ENCODE measurements at places on chromosomes 12 and 14.

DNA sequence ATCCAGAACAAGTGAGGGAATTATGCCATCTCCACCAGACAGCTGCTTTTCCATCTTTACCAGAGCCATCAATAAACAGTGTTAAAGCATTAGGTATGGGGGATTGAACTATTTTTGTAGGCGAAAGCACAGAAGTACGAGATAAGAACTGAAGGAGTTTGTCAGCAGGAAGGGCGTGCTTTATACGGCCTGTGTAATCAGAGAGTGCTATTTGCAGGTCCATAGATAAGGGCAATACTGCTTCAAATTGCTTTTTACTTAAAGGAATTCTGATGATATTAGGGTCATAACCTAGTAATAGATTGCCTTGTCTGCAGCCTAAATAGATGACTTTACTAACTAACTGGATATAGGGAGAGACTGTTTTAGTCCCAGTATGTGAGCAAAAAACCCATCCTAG is 20.3 kb upstream of the CLEC4E start:
- peak; percentile 12 for DNase-seq

DNA sequence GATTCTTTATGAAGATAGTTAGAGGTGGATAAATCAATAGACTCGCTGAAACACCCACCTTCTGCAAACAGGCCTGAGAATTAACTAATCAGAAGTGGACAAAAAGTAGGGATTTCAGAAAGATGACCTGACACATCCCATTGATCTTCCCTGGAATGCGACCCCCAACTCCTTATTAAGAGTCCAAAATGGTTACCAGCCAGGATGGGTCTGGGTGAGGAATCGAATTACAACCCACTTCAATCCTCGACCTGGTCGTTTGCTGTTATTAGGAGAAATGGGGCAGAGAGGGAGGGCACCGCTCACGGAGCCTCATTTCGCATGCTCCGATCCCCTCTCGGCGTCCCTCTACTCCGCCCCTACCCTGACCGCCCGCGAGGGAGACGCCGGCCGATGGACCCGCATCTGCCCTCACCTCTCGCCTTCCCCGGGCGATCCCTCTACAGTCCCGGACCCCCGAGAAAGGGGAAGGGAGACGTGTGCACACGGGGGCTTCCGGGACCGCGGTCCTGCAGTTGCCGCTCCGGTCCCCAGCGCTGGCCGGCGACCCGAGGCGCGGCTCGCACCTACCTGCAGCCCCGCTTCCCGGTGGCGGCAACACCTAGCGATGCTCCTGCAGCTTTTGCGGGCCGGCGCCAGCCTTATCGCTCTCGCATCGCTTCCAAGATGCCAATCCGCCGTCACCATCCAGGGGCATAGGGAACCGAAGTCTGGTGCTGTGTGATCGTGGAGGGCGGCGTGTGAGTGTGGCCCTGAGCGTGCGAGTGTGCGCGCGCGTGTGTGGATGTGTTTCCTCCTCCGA is 69.3 kb upstream of the USP15 start:
- no peak for DNase-seq

DNA sequence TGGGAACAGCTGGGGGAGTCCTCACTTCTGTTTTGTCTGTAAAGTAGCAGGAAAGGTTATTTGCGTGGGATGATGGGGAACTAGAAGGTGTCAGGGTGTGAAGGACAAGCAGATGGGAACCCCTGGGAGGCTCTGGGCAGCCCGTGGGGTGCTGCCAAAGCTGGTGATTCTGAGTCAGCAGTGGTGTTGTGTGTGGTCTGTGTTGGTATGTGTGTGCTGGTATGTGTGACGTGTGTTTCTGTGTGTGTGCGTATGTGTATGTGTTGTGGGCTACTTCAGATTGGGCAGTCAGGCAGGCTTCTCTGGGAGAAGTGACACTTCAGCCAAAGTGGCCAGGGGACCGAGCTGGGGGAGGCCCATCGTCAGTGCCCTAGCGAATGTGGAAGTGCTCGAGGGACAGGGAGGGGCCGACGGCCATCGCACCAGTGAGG is 15.3 kb upstream of the BDKRB2 start:
- DNase-seq, result no peak

DNA sequence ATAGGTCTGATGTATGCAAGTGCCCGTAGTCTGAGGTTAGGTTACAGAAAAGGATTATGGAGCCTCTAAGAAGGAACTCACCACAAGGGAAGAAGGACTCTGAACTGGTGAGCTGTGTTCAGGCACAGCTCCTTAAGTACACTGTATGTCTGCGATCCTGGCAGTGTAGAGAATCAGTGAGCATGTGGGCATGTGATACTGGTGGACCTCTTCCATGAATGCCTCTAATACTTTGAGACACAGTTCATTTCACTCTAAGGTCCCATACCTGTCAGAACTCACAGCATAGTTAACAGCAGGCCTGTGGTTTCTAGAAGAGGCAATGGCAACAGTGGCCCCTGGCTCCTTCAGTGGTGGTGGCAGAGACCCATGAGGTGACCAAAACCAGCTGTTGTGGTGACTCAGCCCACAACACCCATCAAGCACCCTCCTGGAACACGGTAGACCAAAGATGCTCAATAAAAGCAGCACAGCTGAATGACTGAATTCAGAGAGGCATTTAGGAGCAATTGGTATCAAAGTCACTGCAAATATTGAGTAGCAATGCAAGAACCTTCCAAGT is 6.9 kb upstream of the OR6J1 start:
- peak; percentile 50 for DNase-seq

GRCh38 chr14:66037361-66037760 is 448.8 kb upstream of the CCDC196 start:
- no peak for DNase-seq

DNA sequence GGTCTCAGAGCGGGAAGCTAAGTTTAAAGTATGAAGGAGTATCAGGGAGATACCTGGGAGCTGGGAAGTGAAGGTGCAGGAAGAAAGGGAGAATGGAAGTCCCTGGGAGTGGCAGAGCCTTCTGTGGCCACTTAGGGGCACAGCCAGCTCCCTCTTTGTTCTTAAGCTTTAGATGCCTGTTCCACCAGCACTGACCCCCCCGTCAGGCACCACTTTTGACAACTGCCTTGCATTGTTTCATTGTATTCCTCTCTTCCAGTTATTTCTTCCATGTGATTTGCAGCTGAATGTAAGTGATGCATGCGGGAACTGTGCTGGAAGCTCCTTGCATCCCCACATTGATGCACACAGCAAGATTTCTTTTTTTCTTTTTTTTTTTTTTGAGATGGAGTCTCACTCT is 2.6 kb downstream of the GALNT16 start:
- DNase-seq, result no peak

GRCh38 chr12:102526656-102527055 is 46.3 kb upstream of the IGF1 start:
- DNase-seq, result no peak

DNA sequence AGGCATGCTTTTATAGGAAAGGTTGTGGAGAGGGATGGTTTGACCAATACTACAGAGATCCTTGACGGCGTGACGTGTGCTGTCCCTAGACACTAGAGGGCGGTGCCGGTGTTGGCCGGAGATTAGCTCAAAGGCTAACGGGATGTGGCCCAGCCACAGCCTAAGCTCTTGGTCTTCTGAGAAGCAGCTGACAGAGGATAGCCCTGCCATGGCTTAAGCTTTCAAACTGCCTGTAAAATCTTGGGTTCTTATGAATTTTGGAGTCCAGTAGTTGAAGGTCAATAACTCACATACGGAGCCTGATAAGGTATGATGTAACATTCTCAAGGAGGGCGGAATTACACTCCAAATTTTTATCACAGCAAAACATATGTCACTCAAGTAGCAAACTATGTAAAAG is 515.7 kb upstream of the ATXN7L3B start:
- DNase-seq, result peak; percentile 47

- no peak for DNase-seq
Observed at GRCh38 chr12:104568935-104569334, 112.2 kb downstream of the CHST11 start.

GRCh38 chr14:60648249-60648933 is 886 bp downstream of the SIX1 start:
- no peak for DNase-seq

DNA sequence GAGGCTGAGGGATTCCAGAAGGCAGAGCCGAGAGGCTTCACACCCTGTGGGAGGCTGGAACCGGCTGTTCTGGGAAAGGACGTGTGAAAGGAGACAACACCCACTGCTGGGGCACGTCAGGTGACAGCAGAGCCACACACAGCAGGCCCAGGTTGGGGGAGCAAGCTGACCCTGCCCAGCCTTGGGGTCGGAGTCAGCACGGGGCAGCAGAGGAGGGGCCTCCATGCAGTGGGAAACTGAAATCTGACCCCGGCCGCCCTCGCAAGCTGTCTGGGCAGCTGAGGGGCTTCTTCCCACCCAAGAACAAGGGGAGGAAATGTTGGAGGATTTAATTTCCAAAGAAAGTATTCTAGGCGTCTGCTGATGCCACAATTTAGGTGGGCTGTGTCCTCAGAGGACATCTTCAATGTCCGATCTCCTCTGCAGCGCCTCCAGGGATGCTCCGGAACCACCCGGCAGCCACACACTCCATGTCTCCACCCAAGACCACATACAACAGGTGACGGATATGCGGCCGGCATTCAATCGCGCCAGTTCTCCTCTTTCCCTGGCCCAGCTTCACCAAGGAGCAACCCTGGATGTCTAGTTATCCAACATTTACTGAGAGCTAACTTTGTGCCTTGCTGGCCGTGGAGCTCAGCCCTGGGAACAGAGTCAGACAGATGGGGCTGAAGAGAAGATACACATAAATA is 30.7 kb downstream of the SNRNP35 start:
- DNase-seq, result no peak

DNA sequence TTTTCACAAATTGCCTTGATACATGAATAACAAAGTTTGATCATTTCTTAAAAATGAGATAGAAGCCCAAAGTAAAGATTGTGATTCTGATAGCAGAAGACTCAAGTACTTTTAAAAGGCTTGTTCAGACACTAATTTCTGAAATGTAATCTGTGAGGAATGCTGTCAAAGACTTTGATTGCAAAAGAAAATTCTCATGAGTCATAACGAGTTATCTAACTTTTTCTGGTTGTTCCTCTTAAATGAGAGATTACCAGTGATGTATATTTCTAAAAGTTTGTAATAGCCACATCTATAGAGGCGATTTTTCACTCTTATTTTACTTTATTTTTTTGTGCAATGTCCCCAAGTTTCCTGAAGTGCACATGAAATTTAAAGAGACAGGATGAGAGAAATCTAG is 7.0 kb downstream of the PYGL start:
- no peak for DNase-seq

- no peak for DNase-seq
Observed at GRCh38 chr14:51654533-51654845, 2.8 kb downstream of the FRMD6 start.

GRCh38 chr14:68661226-68662225 is 131.3 kb downstream of the ZFP36L1 start:
- no peak for DNase-seq

- peak; percentile 65 for DNase-seq
Observed at GRCh38 chr12:122081697-122082221, 3.2 kb downstream of the MLXIP start.

DNA sequence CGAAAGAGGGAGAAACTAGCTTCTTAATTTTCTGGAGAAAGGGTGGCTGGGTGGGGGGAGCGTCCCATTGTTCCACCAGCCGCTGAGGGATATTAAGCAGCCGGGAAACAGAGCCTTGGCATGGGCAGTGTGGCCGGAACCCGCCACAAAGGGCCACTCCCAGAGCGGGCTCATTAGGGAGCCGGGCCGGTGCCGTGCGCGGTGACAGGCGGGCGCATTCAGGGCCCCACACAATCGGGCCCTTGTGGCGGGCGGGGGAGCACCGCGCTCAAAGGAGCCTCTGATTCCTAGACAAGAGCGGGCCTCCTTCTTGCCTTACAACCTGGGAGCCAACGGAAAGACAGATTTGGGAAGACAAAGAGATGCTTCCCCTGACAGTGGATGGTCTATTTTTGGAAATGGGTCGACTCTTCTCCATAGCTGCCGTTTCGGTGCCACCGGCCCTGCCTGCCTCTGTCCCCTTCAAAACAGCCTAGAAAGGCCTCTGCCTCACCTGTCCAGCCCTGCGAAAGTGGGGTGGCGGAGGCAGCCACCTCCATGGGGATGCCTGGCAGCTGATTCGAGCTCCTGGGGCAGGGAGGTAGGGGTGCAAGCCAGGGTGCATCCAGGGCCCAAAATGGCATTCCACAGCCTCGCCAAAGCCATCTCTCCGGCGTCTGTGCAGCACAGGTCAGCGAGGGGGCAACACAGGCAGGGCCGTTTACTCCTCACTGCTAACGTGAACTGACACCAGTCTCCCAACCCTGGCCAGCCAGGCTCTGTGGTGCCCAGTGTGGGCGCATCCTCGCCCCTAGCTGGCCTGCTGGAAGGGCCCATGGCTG is 10.9 kb downstream of the CCDC85C start:
- DNase-seq, result no peak

DNA sequence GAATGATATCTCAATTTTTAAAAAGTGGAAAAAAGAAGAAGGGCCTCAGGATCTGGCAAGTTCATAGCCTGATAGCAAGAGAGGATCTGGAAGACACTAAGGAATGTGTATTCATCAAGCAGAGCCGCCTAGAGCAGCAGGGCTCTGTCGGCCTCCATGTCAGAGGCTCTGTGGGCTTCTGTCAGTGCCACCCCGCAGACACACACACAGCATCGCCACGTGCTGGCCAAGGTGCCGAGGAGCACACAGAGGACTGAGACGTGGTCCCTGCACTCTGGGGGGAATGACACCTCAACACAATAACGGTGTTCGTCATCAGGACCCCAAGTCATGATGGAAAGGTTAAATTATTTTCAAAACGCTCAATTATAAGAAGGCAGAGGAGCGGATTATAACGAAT is 21.3 kb upstream of the PRMT8 start:
- no peak for DNase-seq

DNA sequence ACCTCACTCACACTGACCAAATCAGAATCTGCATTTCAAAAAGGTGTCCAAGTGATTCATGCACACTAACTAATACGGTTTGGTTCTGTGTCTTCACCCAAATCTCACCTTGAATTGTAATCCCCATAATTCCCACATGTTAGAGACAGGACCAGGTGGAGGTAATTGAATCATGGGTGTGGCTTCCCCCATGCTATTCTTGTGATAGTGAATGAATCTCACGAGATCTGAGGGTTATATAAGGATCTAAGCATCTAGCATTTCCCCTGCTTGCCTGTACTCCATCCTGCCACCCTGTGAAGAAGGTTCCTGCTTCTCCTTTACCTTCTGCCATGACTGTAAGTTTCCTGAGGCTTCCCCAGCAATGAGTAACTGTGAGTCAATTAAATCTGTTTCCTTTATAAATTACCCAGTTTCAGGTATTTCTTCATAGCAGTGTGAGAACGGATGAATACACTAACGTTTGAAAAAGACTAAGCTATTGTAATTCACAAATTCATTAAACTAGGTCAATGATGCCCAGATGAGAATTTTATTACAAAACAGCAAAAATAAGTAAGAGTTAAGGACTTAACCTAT is 759.1 kb downstream of the GALC start:
- no peak for DNase-seq

DNA sequence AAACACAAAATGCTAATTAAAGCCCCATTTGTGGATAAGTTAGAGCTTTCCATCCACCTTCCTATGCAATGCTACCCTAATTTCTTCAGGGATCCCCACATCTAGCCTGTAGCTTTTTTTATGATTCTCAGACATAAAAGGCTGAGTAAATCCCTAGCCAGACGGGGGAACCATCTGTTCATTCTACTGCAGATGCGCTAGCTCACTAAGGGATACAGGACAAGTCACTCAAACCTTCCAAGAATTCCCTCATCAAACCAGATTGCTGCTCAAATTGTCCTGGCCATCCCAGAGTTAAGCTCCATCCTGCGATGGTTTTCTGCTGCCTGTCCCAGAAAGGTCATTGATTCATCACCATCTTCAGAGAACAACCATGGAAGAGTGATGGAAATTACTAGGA is 56.7 kb downstream of the MYRFL start:
- DNase-seq, result no peak

- DNase-seq, result no peak
Observed at GRCh38 chr12:42987216-42987650, 397.7 kb upstream of the PRICKLE1 start.

- no peak for DNase-seq
Observed at GRCh38 chr14:104778694-104779331, 16.7 kb downstream of the AKT1 start.
